Esophagus muscularis mucosa (tissue), 4 donors: ENCODE measurements at places on chromosomes 7 and 10. TPM values are rescaled to one million over a fixed set of nuclear protein-coding genes. Genes with fewer than 3 reads are reported as not detected.

Gene TMEM176A
- 34.1 TPM for total RNA-seq

Gene FAM25G
- total RNA-seq, result not detected

Gene PPP1R17
- not detected for total RNA-seq

Gene SH2D4B
- 0.26 TPM for total RNA-seq

Gene UCMA
- not detected for total RNA-seq

- H3K27me3 ChIP-seq, result peaks cover 10% of the 10 kb centered on the region
- no peak for DNase-seq
- no peak overlapping the region for H3K27ac ChIP-seq
- H3K4me1 ChIP-seq, result no peaks in the 10 kb centered on the region
Observed at GRCh38 chr10:43352951-43353350, 18.5 kb upstream of the FXYD4 start.

GRCh38 chr10:75097666-75098285 is 13.7 kb upstream of the SAMD8 start:
- no peaks in the 10 kb centered on the region for H3K27me3 ChIP-seq
- H3K4me1 ChIP-seq, result peaks cover 15% of the 10 kb centered on the region
- H3K4me3 ChIP-seq, result no peak overlapping the region
- no peak for DNase-seq
